ENCODE measurements at places on chromosomes 2 and 18.

GRCh38 chr2:25207078-25207545 is 38.7 kb upstream of the POMC start:
- no peak for ATAC-seq

- no peak for ATAC-seq
These were observed 28.8 kb downstream of the SNORC start for GRCh38 chr2:232898592-232899543.

GRCh38 chr2:23645230-23645808 is 260.3 kb downstream of the KLHL29 start:
- ATAC-seq, result no peak

DNA sequence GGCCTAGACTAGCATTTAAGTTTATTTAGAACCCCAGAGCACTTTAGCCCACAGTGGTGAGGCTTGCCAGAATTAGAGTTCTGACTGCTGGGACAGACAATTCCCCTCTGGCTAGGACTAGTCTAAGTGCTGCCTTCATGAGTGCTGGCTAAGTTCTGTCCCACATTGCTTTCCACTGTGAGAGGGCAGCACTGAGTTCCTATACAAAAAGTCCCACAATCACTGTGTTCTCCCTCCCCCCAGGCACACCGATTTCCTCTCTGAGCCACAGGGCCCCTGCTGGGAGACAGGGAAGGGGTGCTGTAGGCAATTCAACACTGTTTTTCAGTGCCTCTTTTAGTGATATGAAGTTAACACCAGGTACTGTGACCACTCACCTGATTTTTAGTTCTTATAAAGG is 310.9 kb downstream of the DLGAP1 start:
- no peak for ATAC-seq

DNA sequence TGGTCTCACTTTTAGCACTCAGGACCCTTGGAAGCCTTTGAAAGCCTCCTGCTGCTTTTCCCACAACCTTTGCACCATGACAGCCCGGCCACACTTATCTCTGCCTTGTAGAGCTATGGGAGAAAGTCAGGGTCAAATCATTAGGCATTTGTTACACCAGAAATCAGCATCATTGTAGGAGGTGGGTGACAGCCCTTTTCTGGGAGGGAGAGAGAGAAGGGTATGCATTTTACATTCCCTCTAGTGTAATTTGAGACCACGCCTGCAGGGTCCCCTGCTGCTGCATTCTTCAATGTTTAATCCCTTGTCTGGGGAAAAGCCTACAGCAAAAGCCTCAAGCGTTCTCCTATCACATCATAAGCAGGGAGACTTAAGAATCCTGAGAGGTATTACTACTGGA is 766.8 kb upstream of the FAM98A start:
- no peak for ATAC-seq

DNA sequence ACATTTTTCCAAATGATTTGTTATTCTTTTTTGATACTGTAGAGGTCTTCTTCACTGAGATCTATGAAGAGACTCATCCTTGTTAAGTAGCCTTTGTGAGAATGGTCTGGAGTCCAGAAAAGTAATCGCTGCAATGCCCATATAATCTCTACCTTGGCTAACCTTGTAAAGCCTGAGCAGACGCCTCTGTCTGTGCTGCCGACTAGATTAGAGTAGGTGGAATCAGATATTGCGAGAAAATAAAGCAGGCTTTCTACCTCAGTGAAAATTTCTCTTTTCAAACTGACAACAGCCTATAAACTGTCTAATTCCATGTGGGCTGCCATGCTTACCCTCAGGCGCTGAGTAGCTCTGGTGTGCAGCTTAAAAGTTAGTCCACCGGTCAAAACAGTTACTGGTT is 17.5 kb upstream of the CERS6 start:
- ATAC-seq, result no peak

All from activated T-helper 17 cell treated with anti-CD3 and anti-CD28 coated beads, Interleukin-2, amount 50 U/mL, for 72 hours (primary cell).